ENCODE measurements at places on chromosomes 7 and 10.
A peak's percentile ranks its signal among the peaks of the same experiment; 100 is the strongest.

- H3K27ac ChIP-seq: no peak overlapping the region
- no peak overlapping the region for H3K4me3 ChIP-seq
- no peaks in the 10 kb centered on the region for H3K27me3 ChIP-seq
- no peaks in the 10 kb centered on the region for H3K36me3 ChIP-seq
Observed at GRCh38 chr10:67269828-67270227, 344.0 kb downstream of the LRRTM3 start.

DNA sequence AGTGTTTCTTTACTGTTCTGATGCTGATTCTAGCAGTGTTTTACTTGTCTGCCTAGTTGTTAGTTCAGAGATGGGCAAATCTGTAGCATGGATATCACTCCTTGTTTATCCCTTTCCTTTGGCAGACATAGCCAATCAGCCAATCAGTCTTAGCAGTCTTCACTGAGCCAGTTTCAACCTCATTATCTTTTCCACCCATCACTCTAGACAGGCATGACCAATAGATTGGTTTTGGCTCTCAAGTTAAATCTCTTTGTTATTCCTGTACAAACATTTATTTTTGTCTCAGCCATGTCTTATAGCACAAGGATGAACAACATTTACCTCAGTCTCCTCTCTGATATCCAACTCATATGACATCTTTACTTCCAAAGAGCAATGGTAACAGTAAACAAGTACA is 109.5 kb downstream of the PRKG1 start:
- DNase-seq: no peak
- no peaks in the 10 kb centered on the region for H3K4me1 ChIP-seq
- H3K36me3 ChIP-seq: no peaks in the 10 kb centered on the region
- H3K4me3 ChIP-seq: no peak overlapping the region
- H3K27ac ChIP-seq: no peak overlapping the region

DNA sequence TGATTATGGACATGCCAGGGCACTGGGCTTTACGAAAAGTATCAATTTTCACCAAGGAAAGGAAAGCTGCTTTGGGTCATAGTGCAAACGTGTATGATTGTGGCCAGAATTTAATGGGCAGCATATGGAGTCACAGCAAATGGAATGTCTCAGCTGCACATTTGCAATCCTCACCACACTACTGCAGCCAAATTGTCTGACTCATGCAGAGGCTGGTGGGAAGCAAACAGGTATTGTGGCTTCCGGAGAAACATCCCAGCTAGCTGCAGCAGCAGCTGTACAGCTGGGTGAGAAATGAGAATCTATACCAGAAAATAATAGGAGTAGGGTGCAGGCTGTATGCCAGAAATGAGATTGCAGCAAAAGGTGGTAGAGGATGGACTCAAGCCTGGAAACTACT is 374.7 kb upstream of the VWC2 start:
- no peaks in the 10 kb centered on the region for H3K36me3 ChIP-seq
- no peaks in the 10 kb centered on the region for H3K27me3 ChIP-seq
- no peaks in the 10 kb centered on the region for H3K4me1 ChIP-seq
- no peak overlapping the region for H3K27ac ChIP-seq
- no peak overlapping the region for H3K4me3 ChIP-seq

DNA sequence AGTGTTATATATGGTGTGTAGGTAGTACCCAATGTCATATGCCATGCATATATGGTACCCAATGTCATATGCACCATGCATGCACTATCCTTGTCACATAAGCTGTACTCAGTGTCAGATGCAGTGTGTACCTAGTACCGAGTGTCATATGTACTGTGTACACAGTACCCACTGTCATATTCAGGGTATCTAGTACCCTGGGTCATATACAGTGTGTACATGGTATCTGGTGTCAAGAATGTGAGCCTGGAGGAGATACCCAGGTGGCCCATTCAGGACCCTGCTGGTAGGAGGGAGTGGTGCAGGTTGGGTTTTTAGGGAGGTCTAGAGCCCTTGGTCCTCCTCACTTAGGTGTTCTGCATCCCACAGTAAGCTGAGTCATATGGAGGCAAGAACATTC is 1.8 kb downstream of the ZMYND11 start:
- no peaks in the 10 kb centered on the region for H3K4me1 ChIP-seq
- H3K27me3 ChIP-seq: no peaks in the 10 kb centered on the region
- no peak overlapping the region for H3K27ac ChIP-seq
- no peak overlapping the region for H3K4me3 ChIP-seq

DNA sequence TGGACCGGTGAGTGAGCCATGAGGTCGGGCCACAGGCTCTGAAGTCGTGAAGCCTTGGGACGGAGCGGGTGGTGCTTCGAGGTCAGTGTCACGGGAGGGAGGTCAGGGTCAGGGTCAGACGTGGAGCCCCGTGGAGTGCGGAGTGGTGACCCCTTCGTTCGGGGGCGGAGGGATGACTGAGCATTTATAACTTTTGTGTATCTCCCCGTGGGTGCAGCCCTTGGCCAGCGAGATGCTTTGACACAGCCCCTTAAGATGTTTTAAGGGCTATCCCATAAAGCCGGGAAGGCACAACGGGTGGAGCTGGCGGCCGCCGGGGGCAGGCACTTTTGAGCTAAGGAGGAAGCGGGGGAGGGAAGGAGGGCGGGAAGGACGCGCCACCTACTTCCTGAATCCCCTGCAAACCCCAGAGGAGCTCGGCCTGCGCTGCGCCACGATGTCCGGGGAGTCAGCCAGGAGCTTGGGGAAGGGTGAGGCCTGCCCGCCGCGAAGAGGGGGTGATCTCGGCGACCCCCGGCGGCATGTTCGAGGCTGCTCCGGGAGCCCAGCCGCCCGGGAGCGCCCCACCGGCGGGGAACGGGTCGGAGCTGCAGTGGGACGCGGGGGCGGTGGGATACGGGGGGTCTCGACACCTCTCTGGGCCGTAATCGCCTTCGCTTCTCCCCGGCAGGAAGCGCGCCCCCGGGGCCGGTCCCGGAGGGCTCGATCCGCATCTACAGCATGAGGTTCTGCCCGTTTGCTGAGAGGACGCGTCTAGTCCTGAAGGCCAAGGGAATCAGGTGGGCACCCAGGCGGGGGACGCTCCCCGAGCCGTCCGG is at the start of gene GSTO1:
Gene GSTO1 (plus strand): TSS at position 400 of the 818 bp plus-strand sequence. CDS start 37 bp downstream, at position 437.
- H3K4me1 ChIP-seq: peaks cover 8% of the 10 kb centered on the region
- H3K27me3 ChIP-seq: no peaks in the 10 kb centered on the region
- peak within 1 kb of the TSS; percentile 81 for H3K4me3 ChIP-seq
- H3K27ac ChIP-seq: peak within 1 kb of the TSS; percentile 89
- DNase-seq: peak; percentile 30
- H3K36me3 ChIP-seq: peaks cover 20% of the 10 kb centered on the region

GRCh38 chr10:93701866-93702209 is 554 bp downstream of the FRA10AC1 start:
- H3K27ac ChIP-seq: peak overlapping the region; percentile 76
- DNase-seq: no peak
- no peaks in the 10 kb centered on the region for H3K36me3 ChIP-seq
- H3K27me3 ChIP-seq: no peaks in the 10 kb centered on the region
- peak overlapping the region; percentile 87 for H3K4me3 ChIP-seq
- no peaks in the 10 kb centered on the region for H3K4me1 ChIP-seq

DNA sequence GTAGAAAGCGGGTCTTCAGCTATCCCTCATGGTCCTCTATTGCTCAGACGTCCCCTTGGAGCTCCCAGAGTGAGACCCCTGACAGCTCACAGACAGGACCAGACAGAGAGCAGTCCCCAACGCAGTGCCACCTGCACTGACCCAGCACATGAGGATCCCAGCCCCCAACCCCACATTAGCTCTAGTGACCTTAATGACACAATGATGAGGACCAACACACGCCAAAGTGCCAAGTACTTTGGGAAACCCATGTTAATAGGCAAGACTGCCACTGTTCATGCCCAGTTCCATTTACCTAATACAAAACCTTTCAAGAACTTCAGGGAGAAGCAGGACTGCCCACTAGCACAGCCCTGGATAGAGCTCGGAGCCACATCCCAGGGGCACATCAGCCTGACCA is 5.7 kb upstream of the GRB10 start:
- H3K4me3 ChIP-seq: no peak overlapping the region
- no peak for DNase-seq
- H3K27me3 ChIP-seq: peaks cover 3% of the 10 kb centered on the region
- H3K4me1 ChIP-seq: no peaks in the 10 kb centered on the region
- H3K36me3 ChIP-seq: no peaks in the 10 kb centered on the region

GRCh38 chr10:112407696-112408095 is 33.8 kb downstream of the ACSL5 start:
- H3K27ac ChIP-seq: no peak overlapping the region
- no peaks in the 10 kb centered on the region for H3K4me1 ChIP-seq
- no peak overlapping the region for H3K4me3 ChIP-seq
- no peak for DNase-seq
- no peaks in the 10 kb centered on the region for H3K27me3 ChIP-seq

GRCh38 chr7:33072471-33072870 is 9.9 kb upstream of the NT5C3A start:
- no peaks in the 10 kb centered on the region for H3K4me1 ChIP-seq
- no peaks in the 10 kb centered on the region for H3K36me3 ChIP-seq
- H3K27ac ChIP-seq: no peak overlapping the region
- DNase-seq: no peak
- no peak overlapping the region for H3K4me3 ChIP-seq

- no peaks in the 10 kb centered on the region for H3K27me3 ChIP-seq
- H3K27ac ChIP-seq: no peak overlapping the region
- no peaks in the 10 kb centered on the region for H3K4me1 ChIP-seq
- no peak overlapping the region for H3K4me3 ChIP-seq
- DNase-seq: no peak
Observed at GRCh38 chr7:154953006-154953684, 49.8 kb downstream of the PAXIP1 start.

GRCh38 chr7:69735582-69735981 is 137.3 kb downstream of the AUTS2 start:
- no peak overlapping the region for H3K4me3 ChIP-seq
- H3K27ac ChIP-seq: no peak overlapping the region
- peaks cover 32% of the 10 kb centered on the region for H3K4me1 ChIP-seq
- no peaks in the 10 kb centered on the region for H3K27me3 ChIP-seq
- no peak for DNase-seq

- H3K27ac ChIP-seq: no peak overlapping the region
- H3K27me3 ChIP-seq: no peaks in the 10 kb centered on the region
- H3K4me1 ChIP-seq: no peaks in the 10 kb centered on the region
- H3K36me3 ChIP-seq: no peaks in the 10 kb centered on the region
- DNase-seq: no peak
Observed at GRCh38 chr10:121089434-121089833, 238.3 kb downstream of the WDR11 start.

GRCh38 chr7:141073173-141073640 is 657 bp upstream of the TMEM178B start:
- DNase-seq: no peak
- H3K4me1 ChIP-seq: no peaks in the 10 kb centered on the region
- H3K4me3 ChIP-seq: no peak overlapping the region
- H3K36me3 ChIP-seq: no peaks in the 10 kb centered on the region

DNA sequence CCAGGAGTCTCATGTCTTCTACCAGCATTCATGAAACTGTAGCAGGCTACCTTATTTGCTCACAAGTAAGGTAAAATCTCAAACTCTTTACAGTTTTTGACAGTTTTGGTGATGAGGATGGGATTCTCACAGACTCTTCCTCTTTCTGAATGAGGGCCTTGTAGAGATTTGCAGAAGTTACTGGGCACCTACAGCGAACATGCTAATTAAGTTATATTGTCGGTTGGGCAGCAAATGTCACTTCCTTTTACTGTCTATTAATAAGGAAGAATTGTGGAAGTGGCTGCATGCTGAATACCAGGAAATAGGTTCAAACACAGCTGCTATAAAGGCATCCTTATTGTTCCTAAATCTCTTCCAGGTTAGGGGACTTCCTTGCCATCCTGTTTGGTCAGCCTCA is 189.6 kb downstream of the DNAJC1 start:
- no peaks in the 10 kb centered on the region for H3K27me3 ChIP-seq
- no peak overlapping the region for H3K4me3 ChIP-seq
